ENCODE measurements at places on chromosomes 4 and X. TPM values are rescaled to one million over a fixed set of nuclear protein-coding genes. Genes with fewer than 3 reads are reported as not detected.

GRCh38 chrX:116204932-116205331 is 34.4 kb downstream of the AGTR2 start:
- no peak for DNase-seq
- H3K4me1 ChIP-seq: no peaks in the 10 kb centered on the region
- H3K4me3 ChIP-seq: no peak overlapping the region

Gene ADH7
- not detected for total RNA-seq

- H3K36me3 ChIP-seq: peaks cover 2% of the 10 kb centered on the region
- H3K27ac ChIP-seq: no peak overlapping the region
- H3K4me1 ChIP-seq: no peaks in the 10 kb centered on the region
- DNase-seq: no peak
Measured at GRCh38 chrX:24963823-24964222, 51.9 kb downstream of the ARX start.

DNA sequence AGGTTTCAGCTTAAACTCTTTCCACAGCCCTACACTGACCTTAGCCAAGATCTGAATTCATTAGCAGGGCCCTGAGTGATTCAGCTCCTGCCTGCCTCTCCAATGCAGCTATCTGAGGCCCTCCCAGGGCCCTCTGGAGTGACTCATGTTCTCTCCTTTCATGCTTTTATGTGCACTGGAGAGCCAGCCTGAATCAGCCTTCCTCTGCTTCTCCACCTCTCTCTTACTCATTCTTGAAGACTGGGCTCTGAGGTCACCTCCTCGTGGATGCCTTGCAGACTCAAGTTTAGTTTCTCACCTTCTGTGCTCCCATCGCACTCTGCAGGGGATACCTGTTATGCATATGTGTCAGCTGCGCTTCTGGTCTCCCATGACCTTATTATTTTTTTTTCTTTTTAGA is 3.1 kb upstream of the OCIAD2 start:
- H3K36me3 ChIP-seq: peaks cover 3% of the 10 kb centered on the region
- peaks cover 3% of the 10 kb centered on the region for H3K4me1 ChIP-seq
- H3K27ac ChIP-seq: no peak overlapping the region
- no peaks in the 10 kb centered on the region for H3K27me3 ChIP-seq
- DNase-seq: peak; percentile 44

Gene PAGE2B
- not detected for total RNA-seq

- no peak overlapping the region for H3K4me3 ChIP-seq
- no peak overlapping the region for H3K27ac ChIP-seq
- no peaks in the 10 kb centered on the region for H3K27me3 ChIP-seq
- H3K36me3 ChIP-seq: no peaks in the 10 kb centered on the region
Measured at GRCh38 chr4:155085843-155086530, 122.4 kb upstream of the NPY2R start.

- no peak overlapping the region for H3K4me3 ChIP-seq
- no peaks in the 10 kb centered on the region for H3K27me3 ChIP-seq
- peaks cover 8% of the 10 kb centered on the region for H3K36me3 ChIP-seq
- H3K27ac ChIP-seq: no peak overlapping the region
Measured at GRCh38 chr4:15117270-15117946, 115.1 kb downstream of the CPEB2 start.

DNA sequence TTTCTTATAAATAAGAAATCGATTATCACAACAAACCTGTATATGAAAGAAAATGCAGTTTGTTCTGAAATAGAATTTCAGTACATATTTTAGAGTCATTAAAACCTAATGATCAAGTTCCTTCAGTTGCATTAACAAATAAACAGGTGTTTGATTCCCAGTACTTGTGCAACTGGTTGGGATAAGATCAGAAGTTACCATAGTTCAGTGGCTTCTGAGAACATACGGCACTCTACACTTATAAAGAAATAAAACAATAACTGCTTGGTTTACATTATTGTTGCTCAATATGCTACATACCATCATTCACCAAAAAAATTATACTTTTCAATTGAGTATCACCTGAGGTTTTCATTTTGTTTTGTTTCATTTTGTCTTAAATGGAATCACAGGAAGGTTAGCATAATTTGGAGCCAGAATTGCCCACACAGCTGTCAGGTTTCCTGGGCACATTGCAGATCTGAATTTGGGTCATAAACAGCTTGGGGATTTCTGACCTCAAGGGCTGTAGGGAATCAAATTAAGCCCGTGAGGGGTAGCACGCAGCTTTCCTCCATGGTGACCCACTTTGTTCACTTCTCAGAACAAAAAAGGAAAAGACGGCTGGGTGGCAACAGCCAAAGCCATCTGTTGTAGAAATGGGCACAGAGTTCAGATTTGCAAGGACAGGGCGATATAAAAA is 14.9 kb upstream of the CCNG2 start:
- no peak overlapping the region for H3K27ac ChIP-seq
- no peak overlapping the region for H3K4me3 ChIP-seq
- H3K4me1 ChIP-seq: no peaks in the 10 kb centered on the region
- no peaks in the 10 kb centered on the region for H3K36me3 ChIP-seq
- H3K27me3 ChIP-seq: no peaks in the 10 kb centered on the region
- DNase-seq: no peak

GRCh38 chrX:67328476-67328875 is 215.3 kb upstream of the AR start:
- no peaks in the 10 kb centered on the region for H3K4me1 ChIP-seq
- no peak overlapping the region for H3K4me3 ChIP-seq
- DNase-seq: no peak
- no peaks in the 10 kb centered on the region for H3K36me3 ChIP-seq
- H3K27ac ChIP-seq: no peak overlapping the region

- no peak overlapping the region for H3K27ac ChIP-seq
- H3K4me3 ChIP-seq: no peak overlapping the region
- H3K27me3 ChIP-seq: no peaks in the 10 kb centered on the region
- H3K4me1 ChIP-seq: no peaks in the 10 kb centered on the region
Measured at GRCh38 chrX:46838974-46839480, 2.2 kb downstream of the RP2 start.

- no peak for DNase-seq
- H3K36me3 ChIP-seq: no peaks in the 10 kb centered on the region
- H3K27me3 ChIP-seq: no peaks in the 10 kb centered on the region
- H3K4me3 ChIP-seq: no peak overlapping the region
- no peak overlapping the region for H3K27ac ChIP-seq
- H3K4me1 ChIP-seq: no peaks in the 10 kb centered on the region
Measured at GRCh38 chr4:144709159-144709558, 63.2 kb downstream of the HHIP start.

DNA sequence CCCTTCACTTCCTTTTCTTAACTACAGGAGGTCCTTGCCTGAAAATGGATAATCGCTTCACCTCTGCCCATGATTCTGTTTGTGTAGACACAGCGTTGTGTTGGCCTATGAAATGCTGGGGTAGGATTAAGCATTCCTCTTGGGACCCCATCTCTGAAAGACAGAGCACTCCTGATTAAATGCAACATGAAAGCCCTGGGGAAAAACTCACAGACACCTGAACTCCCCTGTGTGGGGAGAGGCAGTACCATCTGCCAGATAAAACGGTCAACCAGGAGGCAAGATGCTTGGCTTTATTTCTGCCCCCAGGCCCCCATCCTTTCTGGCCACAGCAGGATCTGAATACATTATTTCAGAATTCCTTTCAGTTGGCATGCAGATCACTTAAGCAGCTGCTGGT is 1.9 kb downstream of the LGI2 start:
- H3K4me1 ChIP-seq: peaks cover 7% of the 10 kb centered on the region
- no peak overlapping the region for H3K4me3 ChIP-seq
- no peak for DNase-seq
- H3K27ac ChIP-seq: no peak overlapping the region

- H3K4me3 ChIP-seq: no peak overlapping the region
- H3K27me3 ChIP-seq: no peaks in the 10 kb centered on the region
- DNase-seq: no peak
- no peak overlapping the region for H3K27ac ChIP-seq
- H3K4me1 ChIP-seq: no peaks in the 10 kb centered on the region
Measured at GRCh38 chr4:95360906-95361695, 187.7 kb downstream of the UNC5C start.

Gene TMEM31
- 0.55 TPM for total RNA-seq

- no peaks in the 10 kb centered on the region for H3K27me3 ChIP-seq
- H3K36me3 ChIP-seq: peaks cover 4% of the 10 kb centered on the region
- H3K4me3 ChIP-seq: no peak overlapping the region
- H3K27ac ChIP-seq: no peak overlapping the region
- H3K4me1 ChIP-seq: no peaks in the 10 kb centered on the region
Measured at GRCh38 chrX:44280116-44280515, 63.4 kb downstream of the EFHC2 start.

Gene PNMA6A
- 8.0 TPM for total RNA-seq

DNA sequence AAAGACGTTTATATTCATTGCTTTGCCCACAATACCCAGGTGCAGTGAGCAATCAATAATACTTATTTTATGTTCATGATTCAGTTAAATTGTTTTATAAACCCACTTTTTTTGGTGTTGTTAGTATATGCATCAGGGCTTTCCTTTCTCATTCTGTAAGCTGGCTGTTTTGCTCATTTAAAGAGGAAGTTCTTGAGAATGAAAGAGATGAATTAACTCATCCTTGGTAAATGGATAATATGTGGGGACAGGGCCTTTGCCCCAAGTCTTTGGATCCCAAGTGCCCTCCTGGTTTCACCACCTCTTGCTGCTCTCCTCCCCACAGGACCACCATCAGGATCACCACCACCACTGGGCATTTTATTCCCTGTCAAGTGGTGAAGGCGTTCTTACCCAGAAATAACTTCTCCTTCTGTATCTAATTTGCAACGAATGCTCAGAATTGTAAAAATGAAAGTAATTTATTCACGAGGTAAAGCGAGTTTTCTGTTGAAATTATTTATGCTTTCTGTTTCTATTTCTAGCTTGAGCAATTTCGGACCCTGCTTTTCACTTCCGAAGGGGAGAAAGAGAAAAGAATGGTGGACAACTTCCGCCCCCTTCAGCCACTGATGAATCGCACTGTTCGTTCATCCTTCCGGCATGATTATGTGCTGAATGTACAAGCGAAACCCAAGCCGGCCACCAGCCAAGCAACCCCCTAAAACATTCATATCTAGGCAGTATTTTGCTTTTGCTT is 8.2 kb upstream of the ZRSR2 start:
- H3K4me1 ChIP-seq: no peaks in the 10 kb centered on the region
- H3K27me3 ChIP-seq: no peaks in the 10 kb centered on the region
- no peak overlapping the region for H3K27ac ChIP-seq
- no peak overlapping the region for H3K4me3 ChIP-seq
- DNase-seq: no peak

Gene UGT8
- total RNA-seq: 13.6 TPM

DNA sequence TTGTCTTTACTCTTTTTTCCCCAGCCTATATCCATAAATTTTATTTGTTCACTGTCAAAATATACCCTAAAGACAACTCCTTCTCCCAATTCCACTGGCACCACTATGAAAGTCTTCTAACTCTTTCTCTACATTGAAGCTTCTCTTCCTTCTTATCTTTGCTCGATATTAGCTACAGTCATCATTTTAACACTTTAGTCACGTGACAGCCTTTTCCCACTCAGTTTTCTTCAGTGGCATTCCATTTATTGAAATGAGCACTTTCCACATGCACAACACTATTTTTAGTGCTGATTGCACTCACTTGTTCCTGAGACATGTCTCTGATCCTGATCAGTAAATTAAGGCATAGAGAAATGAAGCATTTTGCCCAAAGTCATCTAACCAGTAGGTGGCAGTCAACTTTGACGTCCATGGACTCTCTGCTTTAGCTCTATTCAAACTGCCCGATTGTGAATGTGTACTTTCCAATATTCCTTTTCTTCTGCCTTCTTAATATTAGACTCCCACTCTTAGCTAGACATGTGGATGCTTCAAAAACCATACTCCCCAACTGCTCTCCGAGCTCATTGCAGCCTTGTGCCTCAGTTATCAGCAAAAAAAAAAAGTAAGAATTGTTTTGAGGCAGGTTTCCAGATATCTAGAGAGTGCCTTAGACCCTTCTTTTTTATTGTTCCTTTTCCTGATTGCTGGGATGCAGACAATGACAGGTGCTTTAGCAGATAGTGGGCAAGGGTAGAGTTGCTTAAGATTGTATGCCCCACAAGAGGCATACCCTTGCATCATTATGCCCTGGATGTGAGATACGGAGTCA is 394.4 kb upstream of the ADGRL3 start:
- H3K4me1 ChIP-seq: no peaks in the 10 kb centered on the region
- H3K36me3 ChIP-seq: no peaks in the 10 kb centered on the region
- H3K4me3 ChIP-seq: no peak overlapping the region
- H3K27ac ChIP-seq: no peak overlapping the region

GRCh38 chrX:132442691-132443090 is 46.1 kb downstream of the MBNL3 start:
- no peak overlapping the region for H3K27ac ChIP-seq
- H3K4me3 ChIP-seq: no peak overlapping the region
- H3K4me1 ChIP-seq: no peaks in the 10 kb centered on the region
- H3K27me3 ChIP-seq: no peaks in the 10 kb centered on the region
- DNase-seq: no peak

DNA sequence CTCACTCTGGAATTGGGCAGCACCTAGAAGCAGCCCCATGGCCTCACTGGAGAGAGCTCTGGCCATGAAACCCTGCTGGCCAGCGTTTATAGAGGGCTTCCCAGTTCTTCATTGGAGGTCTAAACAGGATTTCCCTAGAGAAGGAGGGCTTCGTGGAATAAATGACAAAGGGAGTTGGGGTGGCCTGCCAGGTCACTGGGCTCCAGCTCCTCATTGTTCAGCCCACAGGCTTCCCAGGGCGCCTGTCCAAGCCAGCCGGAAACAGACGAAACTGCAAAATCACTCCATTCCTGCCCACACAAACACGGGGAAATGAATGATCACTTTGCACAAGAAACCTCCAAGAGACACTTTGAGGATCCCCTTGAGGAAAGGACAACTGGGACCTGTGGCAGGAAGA is 189.7 kb downstream of the TSPAN5 start:
- no peaks in the 10 kb centered on the region for H3K27me3 ChIP-seq
- H3K4me1 ChIP-seq: no peaks in the 10 kb centered on the region
- H3K36me3 ChIP-seq: peaks cover 13% of the 10 kb centered on the region
- H3K27ac ChIP-seq: no peak overlapping the region
- no peak for DNase-seq
- H3K4me3 ChIP-seq: no peak overlapping the region

Gene SPANXA2
- not detected for total RNA-seq

GRCh38 chrX:1592470-1593142 is 1.2 kb downstream of the AKAP17A start:
- H3K36me3 ChIP-seq: peaks cover 30% of the 10 kb centered on the region
- no peaks in the 10 kb centered on the region for H3K27me3 ChIP-seq
- no peaks in the 10 kb centered on the region for H3K4me1 ChIP-seq
- peak overlapping the region; percentile 90 for H3K4me3 ChIP-seq
- no peak overlapping the region for H3K27ac ChIP-seq

- no peaks in the 10 kb centered on the region for H3K4me1 ChIP-seq
- H3K36me3 ChIP-seq: no peaks in the 10 kb centered on the region
- DNase-seq: no peak
- H3K27me3 ChIP-seq: no peaks in the 10 kb centered on the region
- no peak overlapping the region for H3K4me3 ChIP-seq
Measured at GRCh38 chr4:100935090-100935489, 412.2 kb downstream of the PPP3CA start.

DNA sequence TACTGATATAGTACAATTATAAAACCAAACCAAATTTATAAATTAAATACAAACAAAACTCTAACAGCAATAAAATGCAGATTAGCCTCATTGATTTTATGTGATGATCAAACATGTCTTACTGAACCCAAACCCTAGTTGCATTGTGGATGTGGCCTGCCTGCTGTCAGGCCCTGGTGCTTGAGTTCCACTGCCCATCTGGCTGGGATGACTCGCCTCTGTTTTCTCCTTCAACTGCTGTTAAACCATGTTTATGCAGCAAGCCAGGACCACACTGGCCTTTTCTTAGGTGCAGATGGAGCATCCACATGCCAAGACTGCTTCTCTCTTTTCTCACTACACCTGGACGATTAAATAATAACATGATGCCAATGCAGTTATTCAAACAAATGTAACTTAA is 22.6 kb downstream of the NAP1L5 start:
- no peak overlapping the region for H3K4me3 ChIP-seq
- no peak for DNase-seq
- H3K4me1 ChIP-seq: no peaks in the 10 kb centered on the region
- H3K27me3 ChIP-seq: no peaks in the 10 kb centered on the region
- H3K27ac ChIP-seq: no peak overlapping the region
